SK-N-SH (cell line): ENCODE measurements at places on chromosomes 16 and 17. TPM values are rescaled to one million over a fixed set of nuclear protein-coding genes. Genes with fewer than 3 reads are reported as not detected.

- H3K4me1 ChIP-seq = no peaks in the 10 kb centered on the region
- H3K4me3 ChIP-seq = no peak overlapping the region
- H3K27ac ChIP-seq = no peak overlapping the region
Measured at GRCh38 chr17:6536566-6537065, 19.7 kb downstream of the PITPNM3 start.

DNA sequence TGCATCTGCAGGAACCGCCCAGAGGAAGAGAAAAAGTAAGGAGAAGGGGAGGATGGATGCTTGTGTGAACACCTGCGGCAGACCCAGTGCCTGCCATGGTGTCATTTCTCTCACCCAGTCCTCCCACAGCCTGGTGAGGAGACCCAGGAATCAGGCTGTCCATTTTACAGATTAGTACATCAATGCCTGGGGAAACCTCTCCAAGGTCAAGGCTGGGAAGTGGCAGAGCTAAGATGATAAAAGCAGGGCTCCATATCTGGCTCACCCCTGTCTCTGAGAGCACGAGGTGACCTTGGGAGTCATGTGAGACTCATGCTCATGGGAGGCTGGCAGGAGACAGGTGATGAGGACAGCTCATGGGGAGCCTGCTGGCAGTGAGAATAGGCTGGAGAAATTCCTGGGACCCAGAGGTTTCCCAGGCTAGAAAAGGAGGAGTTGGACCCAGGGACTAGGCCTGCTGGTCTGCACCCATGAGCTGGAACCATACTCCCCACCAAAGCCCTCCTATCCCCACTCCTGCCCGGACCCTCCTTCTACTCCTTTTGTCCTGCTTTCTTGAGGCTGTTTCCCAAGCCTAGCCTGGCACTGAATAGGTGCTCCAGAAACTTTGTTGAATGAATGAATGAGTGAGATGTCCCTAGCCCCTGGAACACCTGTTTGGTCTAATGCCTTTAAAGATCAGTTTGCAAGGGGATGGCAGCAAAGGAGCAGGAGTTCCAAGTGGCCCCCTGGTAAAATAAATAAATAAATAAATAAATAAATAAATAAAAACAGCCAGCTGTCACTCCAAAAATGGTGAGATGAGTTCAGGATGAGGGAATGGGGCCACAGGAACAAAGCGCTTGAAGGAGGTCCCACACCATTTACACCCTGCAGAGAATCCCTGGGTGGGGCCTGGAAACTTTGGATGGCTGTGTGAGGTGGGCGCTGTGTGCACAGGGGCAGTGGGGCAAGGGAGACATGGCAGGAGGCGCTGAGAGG, 1.6 kb downstream of the ZNF629 start:
- H3K4me1 ChIP-seq = peaks cover 6% of the 10 kb centered on the region; the same call in 1 of the 2 replicates
- H3K36me3 ChIP-seq = peaks cover 8% of the 10 kb centered on the region
- H3K27me3 ChIP-seq = no peaks in the 10 kb centered on the region
- DNase-seq = no peak

DNA sequence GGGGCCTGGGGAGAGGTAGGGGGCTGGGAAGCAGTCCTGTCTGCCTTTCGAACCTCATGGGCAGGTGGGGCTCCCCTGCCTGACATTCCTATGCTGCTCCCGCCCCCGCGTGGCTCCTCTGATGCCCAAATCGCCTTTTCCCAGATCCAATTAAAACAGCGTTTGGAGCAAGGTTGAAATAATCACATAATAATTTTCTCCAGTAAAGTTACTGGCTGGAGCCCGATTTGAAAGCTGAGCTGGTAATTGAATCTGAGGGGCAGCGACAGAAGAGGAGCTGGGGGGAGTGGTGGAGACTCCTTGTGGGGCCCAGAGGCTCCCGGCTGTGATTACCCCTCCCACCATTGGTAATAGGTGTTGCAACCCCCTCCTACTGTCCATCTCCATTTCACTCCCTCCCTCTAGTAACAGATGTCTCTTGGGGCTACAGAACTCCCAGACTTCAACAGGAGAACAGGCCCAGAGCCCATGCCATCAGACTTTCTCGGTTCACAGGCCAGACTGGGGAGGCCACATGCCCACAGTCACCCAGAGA, 38.9 kb upstream of the C1QL1 start:
- no peak overlapping the region for H3K4me3 ChIP-seq
- DNase-seq = peak; percentile 50
- H3K27ac ChIP-seq = no peak overlapping the region
- H3K4me1 ChIP-seq = peaks cover 10% of the 10 kb centered on the region; the same call in 1 of the 2 replicates
- no peaks in the 10 kb centered on the region for H3K36me3 ChIP-seq

DNA sequence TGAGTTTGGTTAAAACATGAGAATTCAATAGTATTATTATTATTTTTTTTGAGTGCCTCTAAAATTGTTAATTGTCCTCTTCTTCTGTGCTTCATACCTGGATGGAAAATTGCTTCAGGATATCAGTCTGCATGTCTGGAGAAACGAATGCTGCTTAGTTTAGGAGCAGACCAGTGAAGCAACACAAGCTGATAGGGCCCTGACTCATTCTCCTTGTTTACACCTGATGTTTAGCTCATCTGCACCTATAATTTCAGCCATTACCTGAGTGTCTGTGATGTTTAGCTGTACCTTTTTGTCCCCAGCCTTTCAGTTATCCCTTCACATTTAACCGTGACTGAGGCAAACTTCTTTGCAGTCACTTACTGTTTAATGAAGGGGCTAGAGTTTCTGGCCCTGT, 14.8 kb downstream of the SNTB2 start:
- no peaks in the 10 kb centered on the region for H3K36me3 ChIP-seq
- no peaks in the 10 kb centered on the region for H3K27me3 ChIP-seq
- no peak overlapping the region for H3K4me3 ChIP-seq

GRCh38 chr16:83513008-83513755, 294.6 kb upstream of the HSBP1 start:
- H3K4me1 ChIP-seq = no peaks in the 10 kb centered on the region
- no peaks in the 10 kb centered on the region for H3K36me3 ChIP-seq
- H3K27ac ChIP-seq = no peak overlapping the region
- no peaks in the 10 kb centered on the region for H3K27me3 ChIP-seq
- no peak overlapping the region for H3K4me3 ChIP-seq

GRCh38 chr16:16197966-16198365, 25.3 kb downstream of the ABCC6 start:
- H3K27ac ChIP-seq = no peak overlapping the region
- H3K4me3 ChIP-seq = no peak overlapping the region
- no peaks in the 10 kb centered on the region for H3K36me3 ChIP-seq

DNA sequence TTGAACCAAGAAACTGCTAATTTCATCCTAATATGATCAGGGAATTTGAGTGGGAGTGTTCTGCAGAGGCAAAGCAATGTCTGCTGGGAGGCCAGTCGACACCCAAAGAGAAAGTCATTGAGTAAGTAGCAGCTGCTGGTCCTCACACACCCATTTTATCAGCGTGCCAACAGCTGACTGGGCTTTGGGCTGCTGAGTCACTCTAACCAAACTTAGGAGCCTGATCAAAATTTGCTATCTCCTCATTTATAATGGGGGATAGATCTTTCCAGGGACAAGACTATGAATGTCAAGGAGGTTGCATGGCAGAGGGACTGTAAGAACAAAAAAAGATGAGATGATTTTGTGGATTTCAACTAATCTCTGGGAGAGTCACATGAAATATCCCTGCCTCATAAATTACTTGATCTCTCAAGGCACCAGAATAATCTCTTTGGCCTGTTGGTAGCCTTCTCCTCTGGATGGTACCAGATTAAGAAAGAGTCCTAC, 32.9 kb downstream of the CPSF4L start:
- no peak for DNase-seq
- peaks cover 5% of the 10 kb centered on the region; the same call in 1 of the 2 replicates for H3K36me3 ChIP-seq
- H3K27ac ChIP-seq = peak overlapping the region; percentile 28
- no peak overlapping the region for H3K4me3 ChIP-seq

DNA sequence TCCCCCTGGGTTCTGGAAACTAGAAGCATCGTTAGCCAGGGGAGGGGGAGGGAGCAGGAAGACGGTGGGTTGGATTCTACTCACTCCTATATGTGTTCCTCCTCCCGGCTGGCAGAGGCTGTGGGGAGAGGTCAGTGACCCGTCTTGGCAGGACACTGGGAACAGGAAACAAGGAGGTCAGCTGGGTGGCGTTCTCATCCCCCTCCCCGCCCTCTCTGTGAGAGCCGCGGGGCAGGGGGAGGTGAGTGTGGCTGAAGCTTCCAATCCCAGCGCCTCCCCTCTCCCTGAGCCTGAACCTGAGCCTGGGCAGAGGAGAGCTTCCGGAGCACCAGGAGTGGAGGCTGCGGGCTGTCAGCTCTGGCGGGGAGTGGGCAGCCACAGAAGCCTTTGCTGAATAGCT, 12.5 kb downstream of the GPRC5C start:
- DNase-seq = no peak
- peaks cover 10% of the 10 kb centered on the region; the same call in 1 of the 2 replicates for H3K4me1 ChIP-seq
- H3K4me3 ChIP-seq = no peak overlapping the region
- no peaks in the 10 kb centered on the region for H3K27me3 ChIP-seq
- H3K27ac ChIP-seq = no peak overlapping the region

DNA sequence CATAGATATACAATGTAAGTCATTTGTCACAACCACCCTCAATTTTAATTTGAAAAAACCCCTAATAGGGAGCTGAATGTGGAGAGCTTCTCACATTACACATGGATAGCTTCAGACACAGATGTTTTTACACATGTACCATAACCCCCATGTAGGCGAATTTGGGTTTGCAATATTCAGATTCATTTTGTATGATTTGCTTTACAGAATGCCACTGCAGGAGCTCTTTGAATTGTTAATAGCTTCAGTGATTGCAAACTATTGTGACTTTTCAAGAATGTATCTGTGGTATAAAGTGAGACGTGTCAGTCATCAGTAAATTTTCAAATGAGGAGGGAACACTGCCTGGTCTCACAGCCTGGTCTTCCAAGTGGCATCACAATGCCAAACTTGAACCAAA, 112.6 kb upstream of the CACNG5 start:
- peaks cover 27% of the 10 kb centered on the region for H3K36me3 ChIP-seq
- no peak for DNase-seq
- H3K4me3 ChIP-seq = no peak overlapping the region
- H3K27me3 ChIP-seq = no peaks in the 10 kb centered on the region
- H3K27ac ChIP-seq = no peak overlapping the region
- H3K4me1 ChIP-seq = 0 out of 2 replicates have a peak, but pooled peaks cover 9% of the 10 kb centered on the region

- no peaks in the 10 kb centered on the region for H3K27me3 ChIP-seq
- DNase-seq = no peak
- H3K36me3 ChIP-seq = no peaks in the 10 kb centered on the region
Measured at GRCh38 chr17:47225911-47226688, 17.0 kb downstream of the MYL4 start.

DNA sequence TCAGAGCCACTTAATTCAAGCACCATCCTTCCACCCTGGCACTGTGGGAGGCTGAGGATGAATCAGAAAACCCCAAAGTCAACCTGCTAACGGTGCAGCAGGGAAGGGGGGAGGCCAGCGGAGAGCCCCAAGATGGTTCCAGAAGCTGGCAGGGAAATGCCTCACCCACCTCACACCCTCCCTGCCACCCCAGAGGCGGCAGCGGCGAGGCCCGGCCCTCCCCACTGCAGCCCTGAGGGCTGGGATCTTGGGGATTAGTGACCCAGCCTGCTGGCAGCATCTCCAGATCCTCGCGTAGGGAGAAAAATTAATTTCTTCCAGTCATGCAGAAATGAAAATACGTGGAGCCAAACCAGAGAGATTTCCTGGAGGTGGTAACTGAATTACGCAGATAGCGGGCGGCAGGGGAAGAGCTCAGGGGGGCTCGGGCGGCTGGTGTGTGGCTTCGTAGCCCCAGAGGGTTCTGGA, 38.2 kb downstream of the CBFA2T3 start:
- DNase-seq = peak; percentile 87
- H3K4me1 ChIP-seq = no peaks in the 10 kb centered on the region
- peaks cover 89% of the 10 kb centered on the region for H3K27me3 ChIP-seq

DNA sequence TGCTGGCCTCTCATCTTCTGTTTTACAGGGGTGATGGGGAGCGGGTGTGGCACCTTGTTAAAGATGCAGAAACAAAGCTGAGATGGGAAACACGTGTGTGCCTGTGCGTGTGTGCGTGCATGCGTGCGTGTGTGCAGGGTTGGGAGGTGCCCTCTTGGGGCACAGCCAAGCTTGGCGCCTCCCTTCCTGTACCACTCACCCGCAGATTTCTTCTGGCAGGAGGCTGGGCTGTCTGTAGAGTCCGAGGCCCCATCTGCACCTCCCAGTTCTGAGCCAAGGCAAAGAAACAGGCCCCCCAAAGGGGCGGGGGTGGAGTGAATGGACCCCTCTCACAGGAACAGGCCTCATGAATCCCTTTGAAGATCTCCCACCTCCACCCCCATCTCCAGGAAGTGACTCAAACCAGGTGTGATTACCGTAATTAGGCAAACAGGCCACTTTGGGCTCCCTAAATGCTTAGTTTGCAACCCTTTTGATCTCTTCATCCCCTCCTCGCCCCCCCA, 20.9 kb downstream of the TNS4 start:
- H3K27ac ChIP-seq = no peak overlapping the region
- no peaks in the 10 kb centered on the region for H3K27me3 ChIP-seq
- H3K4me1 ChIP-seq = peaks cover 16% of the 10 kb centered on the region; the same call in 1 of the 2 replicates
- DNase-seq = no peak
- no peaks in the 10 kb centered on the region for H3K36me3 ChIP-seq

DNA sequence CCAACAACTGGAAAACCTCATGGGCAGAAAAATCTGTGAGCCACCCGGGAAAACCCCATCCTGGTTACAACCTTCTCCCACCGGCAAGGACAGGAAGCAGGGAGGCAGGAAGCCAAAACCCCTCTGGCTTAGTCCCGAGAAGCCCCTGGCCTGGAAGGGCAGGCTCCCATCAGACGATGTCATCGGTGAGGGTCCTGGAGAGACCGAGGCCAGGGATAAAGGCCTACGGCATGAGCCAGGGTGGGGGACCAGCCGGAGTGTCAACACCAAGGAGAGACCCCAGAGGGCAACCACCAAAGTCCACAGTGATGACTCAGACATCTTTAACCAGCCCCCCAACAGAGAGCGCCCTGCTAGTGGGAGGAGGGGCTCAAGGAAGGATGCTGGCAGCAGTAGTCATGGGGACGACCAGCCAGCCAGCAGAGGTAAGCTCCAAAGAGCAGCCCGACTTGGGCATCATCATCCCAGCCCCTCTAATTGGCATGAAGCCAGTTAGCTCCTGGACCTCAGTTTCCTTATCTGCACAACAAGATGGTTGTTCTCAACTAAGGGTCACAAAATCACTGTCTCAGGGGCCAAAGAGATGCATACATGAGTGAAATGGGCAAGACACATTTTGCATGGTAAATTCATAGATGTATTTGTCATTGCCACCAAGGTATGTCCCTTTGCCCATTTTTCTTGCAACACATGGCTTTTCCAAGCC, 190.7 kb downstream of the KATNIP start:
- H3K4me1 ChIP-seq = no peaks in the 10 kb centered on the region
- no peak for DNase-seq
- H3K27ac ChIP-seq = no peak overlapping the region

Gene PAGR1
- polyA plus RNA-seq = 48.5 and 57.7 TPM in 2 replicates

Gene PDF
- polyA plus RNA-seq = 21.4 and 22.0 TPM in 2 replicates
